Forelimb muscle (tissue), 1 donor: ENCODE measurements at places on chromosomes 2 and 18.

GRCh38 chr18:67483237-67483636 is 33.3 kb downstream of the DSEL start:
- no peak for DNase-seq

- DNase-seq, result no peak
These were observed 157.6 kb downstream of the FAM210A start for GRCh38 chr18:13568443-13569392.

DNA sequence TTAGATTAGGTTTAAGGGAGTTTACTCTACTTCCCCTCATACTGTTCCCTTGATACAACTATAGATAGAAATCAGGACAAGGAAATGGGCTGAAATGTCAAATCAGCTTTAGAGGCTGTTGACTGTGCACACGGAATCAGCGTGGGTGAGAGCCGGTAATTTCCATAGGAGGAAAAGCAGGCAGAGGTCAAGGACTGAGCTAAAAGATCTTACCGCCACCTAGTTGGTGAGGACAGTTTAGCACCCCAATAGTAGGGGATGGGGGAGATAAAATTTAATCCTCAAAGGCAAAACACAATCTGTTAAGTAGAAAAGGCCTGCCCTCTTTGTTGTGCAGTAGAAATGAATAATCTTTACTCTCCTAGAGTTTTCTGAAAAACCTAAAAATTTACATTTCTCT is 1154.5 kb upstream of the CHAC2 start:
- no peak for DNase-seq

GRCh38 chr2:142112757-142113221 is 18.0 kb downstream of the LRP1B start:
- no peak for DNase-seq

DNA sequence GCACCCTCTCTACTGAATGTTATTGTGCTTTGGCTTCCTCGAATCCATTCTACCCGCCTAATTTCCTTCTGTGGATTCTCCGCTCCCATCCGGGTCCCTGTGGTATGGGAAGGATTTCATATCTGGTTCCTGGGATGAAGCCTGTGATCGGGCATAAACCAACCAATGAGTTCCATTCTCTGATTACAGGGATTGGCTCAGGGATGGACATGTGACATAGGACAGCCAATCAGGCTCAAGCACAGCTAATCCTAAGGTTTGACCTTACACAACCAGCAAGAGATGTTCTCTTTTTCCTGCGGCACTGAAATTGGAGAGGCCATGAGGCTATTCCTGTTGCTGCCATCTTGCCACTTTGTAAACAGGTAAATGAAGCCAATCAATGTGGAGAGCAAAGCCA is 168.1 kb upstream of the SMAD2 start:
- DNase-seq, result no peak

DNA sequence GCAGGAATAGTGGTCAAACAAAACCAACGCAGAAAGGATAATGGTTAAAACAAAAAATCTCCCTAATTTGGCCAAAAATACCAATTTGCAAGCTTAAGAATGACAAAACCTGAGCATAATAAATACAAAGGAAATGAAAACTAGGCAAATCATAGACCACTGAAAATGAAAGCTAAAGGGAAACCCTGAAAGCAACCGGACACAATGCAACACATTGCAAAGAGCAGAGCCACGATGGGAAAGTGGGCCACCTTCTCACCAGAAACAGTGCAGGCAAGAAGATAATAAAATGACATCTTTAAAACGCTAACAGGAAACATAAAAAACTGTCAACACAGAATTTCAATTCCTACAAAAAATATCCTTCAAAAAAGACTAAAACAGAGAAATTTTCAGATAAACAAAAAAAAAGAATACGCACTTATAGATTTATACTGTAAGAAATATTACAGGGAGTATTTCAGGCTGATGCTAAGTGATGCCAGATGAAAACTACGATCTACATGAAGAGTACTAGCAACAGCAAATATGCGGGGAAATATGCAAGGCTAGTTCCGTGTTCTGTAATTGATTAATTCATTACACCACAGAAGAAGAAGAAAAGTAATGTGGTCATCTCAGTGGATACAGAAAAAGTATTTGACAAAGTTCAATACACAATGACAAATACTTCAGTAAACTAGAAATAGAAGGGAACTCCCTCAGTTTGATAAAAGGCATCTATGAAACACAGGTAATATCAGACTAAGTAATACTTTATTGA is 239.5 kb downstream of the L3MBTL4 start:
- no peak for DNase-seq

GRCh38 chr2:147851244-147851930 is 6.6 kb downstream of the ACVR2A start:
- no peak for DNase-seq

GRCh38 chr2:171482308-171482707 is 40.0 kb upstream of the CYBRD1 start:
- no peak for DNase-seq

DNA sequence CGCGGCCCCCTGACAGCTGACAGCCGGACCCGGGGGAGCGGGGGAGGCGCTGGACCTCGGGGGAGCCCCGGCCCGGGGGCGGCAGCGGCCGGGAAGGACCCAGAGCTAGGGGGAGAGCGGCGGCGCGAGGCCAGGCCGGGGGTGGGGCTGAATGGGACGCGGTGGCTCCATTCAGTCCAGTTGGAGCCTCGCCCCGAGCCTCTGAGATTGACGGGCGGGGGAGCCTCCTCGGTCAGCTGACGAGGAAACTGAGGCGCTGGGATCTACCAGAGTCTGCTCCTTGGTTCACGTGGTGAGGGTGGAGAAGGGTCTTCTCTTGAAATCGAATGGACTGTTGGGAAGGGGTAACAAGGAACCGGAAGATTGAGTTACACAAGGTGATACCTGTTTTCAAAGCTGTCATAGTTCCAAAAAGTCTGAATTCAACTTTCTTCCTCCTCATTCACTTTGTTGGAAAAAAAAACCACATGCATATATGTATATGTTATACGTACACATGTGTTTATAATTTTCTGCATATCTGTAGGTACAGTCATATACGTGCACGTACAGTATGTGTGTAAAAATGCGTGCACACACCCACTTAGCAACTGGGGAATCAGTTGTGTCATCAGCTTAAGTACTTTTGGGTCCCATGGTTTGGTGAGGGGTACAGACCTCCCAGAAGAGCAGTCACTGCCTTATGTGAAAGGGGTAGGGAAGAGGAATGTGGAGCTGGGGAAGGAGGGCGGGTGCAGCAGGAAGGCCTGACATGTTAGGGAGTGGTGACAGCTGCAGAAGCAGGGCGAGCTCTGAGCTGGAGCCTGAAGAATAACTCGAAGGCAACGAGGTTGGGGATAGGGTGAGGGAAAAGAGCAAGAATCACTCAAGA is 628 bp downstream of the PPP1R7 start:
- DNase-seq, result no peak

DNA sequence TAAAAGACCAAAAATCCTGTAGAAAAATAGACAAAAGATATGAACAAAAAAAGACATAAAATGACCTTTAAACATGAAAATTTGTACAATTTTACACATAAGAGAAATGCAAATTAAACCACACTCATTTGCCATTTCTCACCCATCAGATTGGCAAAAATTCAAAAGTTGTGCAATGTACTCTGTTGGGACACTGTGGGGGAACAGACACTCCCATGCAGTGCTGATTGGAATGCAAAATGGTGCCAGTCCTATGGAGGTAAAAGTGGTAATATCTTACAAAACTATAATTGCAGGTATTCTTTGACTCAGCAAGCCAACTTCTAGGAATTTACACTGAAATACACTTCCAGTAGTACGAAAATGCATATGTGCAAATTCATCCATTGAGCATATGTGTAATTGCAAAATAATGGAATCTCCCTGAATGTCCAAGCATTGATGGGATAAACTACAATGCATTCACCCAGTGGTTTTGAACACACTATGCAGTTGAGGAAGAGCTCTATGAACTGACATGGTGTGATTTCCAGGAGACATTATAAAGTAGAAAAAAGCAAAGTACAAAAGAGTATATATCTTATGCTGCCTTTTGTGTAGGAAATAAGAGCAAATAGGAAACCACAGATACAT is 201.8 kb upstream of the ZNF521 start:
- no peak for DNase-seq

GRCh38 chr2:171174075-171174474 is 13.4 kb upstream of the TLK1 start:
- DNase-seq, result no peak

GRCh38 chr2:58698620-58699019 is 457.5 kb upstream of the FANCL start:
- no peak for DNase-seq

GRCh38 chr2:241191081-241191480 is 2.6 kb downstream of the ANO7 start:
- no peak for DNase-seq

GRCh38 chr2:32844253-32844652 is 102.5 kb upstream of the LTBP1 start:
- no peak for DNase-seq

DNA sequence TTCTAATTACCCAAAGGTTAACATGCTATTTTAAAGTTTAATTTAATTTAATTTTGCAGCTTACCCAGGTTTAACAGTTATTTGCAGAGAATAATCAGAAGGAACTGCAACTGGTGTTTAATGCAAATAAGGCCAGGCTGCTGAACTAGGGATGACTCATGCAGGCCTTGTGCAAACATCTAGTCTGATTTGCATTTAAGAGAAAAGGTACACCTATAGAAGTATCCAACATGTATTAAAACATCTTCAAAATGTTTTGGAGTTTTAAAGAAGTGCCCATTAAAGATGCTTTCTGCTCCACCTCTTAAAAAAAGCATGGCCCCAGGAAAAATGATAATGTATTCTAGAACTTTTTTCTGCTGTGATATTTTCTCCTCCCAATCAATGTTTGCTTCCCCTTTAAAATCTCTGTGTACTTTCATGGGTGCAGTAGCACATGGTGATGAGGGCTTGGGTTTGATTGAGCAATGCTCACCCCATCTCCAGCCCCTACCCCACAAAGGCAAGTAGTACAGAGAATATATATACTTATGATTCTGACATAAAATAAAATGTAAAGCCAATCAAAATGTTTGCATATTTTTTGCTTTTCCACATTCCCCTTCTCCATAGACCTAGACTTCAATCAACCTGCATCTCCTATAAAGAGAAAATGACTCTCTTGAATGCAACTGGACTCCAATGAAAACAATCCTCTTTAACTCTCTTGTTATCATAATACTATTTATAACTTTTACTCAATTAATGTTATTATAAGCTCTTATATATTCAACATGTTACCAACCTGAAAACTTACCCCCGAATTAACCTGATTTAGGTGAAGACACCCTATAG is 54.1 kb downstream of the ATP8B1 start:
- DNase-seq, result no peak

- no peak for DNase-seq
These were observed 220.4 kb upstream of the SLC35G4 start for GRCh38 chr18:11388755-11389680.

DNA sequence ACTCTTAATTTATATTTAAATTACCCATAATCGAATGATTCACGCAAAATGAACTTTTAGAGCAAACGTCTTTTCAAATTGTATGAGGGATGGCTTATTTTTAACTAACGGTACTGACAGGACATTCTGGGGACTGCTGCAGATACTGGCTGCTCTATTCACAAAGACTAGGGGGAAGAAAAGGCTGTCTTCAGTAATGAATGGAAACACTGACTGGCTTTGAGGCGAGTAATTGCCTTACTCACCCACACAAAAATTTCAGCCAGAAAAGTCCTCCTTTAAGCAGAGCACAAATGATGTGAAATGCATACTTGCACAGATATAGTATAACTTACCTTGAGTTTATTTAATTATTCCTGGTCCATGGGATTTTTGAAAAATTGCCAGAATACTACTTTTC is 852.6 kb downstream of the DPP10 start:
- no peak for DNase-seq

DNA sequence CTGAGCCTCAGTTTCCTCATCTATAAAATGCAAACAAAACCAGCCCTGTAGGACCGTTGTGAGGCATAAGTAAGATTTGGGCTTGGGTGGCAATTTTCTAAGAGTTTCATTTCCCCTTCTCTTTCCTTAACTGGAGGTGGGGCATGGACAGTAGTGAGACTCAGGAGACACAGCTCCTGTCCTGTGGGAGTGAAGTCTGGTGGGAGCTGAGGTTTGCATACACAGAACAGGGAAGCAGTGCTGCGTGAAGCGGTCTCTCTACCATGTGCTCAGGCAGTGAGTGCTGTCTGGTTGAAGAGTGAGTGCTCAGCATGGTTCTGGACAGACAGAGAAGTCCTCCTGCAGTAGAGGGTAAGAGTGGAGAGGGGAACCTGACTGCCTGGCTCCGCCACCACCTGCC is 62.3 kb upstream of the MCFD2 start:
- DNase-seq, result no peak

GRCh38 chr2:210233487-210233886 is 8.2 kb upstream of the ACADL start:
- DNase-seq, result no peak
